ENCODE measurements at places on chromosomes 3 and 15.

- DNase-seq, result no peak
Measured at GRCh38 chr3:189909573-189909972, 211.1 kb downstream of the P3H2 start.

DNA sequence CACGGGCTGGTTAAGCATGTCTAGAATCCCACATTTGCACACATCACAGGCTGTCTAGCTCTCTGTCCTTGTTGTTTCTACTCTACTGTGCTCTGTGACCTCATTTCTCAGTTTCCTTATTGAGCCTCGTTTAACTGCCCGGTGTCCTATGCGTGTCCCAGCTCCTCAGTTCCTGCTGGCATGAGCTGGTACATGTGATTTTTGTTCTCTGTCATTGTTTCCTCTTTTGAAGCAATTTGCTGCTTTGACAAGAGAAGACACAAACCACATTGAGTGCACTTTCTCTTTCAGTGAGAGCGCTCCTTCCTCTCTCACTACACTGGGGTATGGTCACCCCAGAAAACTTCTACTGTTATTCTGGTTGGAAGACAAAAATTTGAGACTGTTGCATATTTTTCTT, 563.5 kb downstream of the PDCD6IP start:
- peak; percentile 81 for DNase-seq

- no peak for DNase-seq
Measured at GRCh38 chr3:56144805-56145204, 323.5 kb downstream of the ERC2 start.

DNA sequence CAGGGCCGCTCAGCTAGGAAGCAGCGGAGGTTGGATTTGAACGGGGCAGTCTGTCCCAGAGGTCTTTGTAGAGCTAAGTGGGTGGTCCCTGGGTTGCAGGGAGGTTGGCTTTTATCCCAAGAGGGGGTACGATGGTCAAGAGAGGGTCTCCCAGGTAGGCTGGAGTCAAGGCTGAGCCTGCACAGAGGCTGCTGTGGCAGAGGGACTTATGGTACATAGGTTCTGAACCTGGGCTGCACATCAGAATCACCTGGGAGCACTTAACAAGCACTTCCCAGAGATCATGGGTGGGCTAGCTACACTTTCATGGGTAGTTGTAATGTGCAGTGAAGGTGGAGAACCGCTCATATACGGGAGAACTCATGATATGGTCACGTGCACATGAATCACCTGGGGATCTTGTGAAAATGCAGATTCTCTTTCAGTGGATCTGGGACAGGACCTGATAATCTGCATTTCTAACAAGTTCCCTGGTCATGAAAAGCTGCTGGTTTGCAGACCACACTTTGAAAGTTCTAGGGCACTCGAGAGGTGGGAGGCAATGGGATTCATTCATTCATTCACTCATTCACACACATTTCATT, 2.9 kb upstream of the RASGRF1 start:
- no peak for DNase-seq

DNA sequence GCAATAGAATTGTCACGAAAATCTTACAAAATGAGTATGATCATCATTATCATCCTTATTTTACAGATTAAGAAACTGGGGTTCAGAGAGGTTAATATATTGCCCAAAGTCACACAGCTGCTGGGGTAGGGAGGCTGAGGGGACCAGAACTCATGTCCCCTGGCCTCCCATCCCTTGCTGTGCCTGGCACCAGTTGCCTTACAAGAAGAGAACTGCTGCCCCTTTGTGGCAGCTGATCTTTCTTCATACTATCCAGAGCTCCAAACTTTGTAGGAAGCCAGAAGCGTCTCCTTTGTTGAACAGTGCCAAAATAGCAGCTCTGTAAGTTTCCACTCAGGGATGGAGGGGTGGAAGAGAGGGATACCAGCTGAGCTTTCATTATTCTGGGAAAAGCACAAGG, 236.8 kb upstream of the TBC1D5 start:
- DNase-seq, result no peak

DNA sequence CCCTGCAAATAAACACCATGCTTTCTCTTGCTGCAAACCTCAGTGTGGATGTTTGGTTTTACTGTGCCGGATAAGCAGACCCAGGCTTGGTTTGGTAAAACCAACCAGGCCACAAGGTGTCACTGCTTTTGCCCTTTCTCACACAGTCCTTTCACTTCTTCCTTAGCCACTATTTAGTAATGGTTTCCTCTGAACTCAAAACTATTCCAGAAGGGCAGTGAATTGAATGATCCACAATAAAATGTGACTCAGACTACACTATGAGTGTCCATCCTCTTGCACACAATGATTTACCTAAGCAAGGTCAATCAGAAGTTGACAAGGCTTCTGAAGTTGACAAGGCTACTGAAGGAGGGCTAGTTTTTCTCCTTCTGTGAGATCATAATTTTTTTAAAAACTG, 552.4 kb upstream of the CCDC54 start:
- peak; percentile 52 for DNase-seq

DNA sequence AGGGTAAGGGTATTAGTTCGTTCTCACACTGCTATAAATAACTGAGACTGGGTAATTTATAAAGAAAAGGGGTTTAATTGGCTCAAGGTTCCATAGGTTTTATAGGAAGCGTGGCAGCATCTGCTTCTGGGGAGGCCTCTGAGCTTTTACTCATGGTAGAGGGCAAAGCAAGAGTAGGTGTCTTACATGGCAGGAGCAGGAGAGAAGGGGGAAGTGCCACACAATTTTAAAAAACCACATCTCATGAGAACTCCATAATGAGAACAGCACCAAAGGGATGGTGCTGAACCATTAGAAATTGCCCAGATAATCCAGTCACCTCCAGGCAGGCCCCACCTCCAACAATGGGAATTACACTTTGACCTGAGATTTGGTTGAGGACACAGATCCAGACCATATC, 12.2 kb downstream of the RNF111 start:
- DNase-seq, result no peak

DNA sequence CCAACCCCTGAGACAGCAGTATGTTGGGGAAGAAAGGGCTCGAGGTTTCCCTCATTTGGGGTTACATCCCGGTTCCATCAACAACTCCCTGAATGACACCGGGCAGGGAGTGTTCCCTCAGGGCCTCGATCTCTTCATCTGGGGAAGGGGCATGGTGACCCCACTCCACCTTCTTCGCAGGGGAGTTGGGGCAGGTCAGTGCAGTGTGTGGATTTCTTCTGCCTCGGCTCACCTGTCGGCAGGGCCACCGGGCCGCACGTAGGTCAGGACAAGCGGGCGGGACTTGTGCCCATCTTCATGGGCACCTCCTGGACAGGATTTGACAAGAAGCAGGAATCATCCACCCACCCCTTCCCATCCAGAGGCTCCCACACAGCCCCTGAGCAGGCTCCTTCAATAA, 17.4 kb downstream of the GRIP2 start:
- DNase-seq, result no peak

DNA sequence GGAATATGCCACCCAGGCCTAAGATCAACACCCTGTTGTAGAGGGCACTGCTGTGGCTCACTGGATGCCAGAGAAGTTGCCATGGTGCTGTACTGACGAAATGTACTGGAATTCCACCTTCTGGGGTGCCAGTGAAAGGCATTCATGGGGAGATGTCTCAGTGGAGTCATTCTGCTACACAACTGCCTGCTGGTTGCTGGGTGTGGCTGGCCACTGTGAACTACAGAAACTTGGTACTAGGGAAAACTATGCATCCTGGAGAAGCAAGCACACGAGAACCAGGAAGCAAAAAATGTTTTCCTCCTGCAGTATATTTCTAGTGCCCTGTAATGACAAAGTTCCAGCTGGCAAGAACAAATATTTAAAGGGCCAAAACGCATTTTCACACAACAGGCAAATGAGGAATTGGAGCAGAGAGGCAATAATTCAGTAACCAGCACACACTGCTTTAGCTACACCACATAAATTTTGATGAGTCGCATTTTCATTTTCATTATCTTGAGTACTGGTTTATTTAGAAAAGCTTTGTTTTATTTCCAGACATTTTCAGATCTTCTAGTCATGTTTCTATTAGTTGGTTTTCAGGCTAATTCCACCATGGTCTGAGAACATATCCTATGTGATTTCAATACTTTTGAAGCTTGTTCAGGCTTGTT, 18.3 kb upstream of the RFX7 start:
- DNase-seq, result no peak

DNA sequence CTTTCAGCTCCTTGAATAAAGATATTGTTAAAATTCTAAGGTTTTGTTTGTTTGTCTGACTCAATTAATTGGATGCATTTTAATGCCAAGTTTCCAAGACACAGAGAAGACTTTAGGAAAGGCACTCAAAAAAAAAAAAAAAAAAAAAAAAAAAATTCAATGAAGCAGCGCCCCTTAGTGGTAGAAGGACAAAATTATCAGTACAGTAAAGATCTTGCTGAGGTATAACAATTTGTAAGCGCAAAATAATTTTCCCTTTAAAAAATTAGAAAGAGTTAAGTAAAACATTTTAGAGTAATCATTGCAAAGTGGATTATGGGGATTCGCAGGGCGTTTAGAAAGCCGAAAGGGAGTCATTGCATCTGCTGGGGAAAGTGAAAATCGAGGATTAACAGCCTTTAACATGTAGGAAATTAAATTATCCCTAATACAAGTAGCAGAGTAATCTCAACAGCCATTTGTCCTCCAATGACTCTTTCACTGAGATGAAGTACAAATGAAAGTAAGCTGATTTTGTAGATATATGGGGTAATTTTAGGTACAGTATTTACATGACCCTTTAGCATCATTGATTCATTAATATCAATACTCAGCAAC, 5.8 kb upstream of the DIS3L start:
- peak; percentile 31 for DNase-seq

GRCh38 chr3:63278171-63279004, at the start of gene SYNPR:
Gene SYNPR (plus strand): TSS chr3:63278308.
- no peak for DNase-seq

GRCh38 chr15:39578851-39579486, 1.9 kb upstream of the THBS1 start:
- no peak for DNase-seq

DNA sequence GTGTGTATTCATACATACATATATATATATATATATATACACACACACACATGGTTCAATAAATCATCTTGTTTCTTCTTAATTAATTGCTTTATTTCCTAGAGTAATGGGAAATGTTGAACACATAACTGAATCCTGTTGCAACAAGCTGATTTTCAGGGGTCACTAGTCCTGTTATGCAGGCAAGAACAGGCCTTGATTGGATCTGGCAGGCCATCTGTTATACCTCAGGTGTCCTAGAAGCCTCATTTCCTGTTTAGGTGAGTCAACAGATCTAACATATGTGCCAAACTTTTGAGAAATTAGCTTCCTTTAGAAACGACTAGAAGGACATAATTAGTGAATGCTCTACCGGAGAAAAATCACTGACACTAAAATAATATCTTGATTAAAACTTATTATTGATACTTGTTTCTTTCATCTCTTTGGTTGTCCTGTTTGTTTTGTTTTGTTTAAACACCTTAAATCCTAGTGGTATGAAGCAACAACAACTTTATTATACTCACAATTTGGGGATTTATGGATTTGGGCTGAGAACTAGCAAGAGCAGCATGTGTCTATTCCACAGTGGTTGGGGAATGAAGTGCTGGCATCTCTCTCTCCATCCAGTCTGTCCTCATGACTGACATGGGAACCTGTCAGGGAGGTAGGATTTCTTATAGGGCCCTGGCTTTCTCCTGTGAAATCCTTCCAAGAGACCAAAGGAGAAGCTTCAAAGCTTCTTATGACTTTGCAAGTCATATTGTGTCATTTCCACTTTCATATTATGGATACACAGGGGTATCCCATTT, 552.6 kb downstream of the NSUN3 start:
- no peak for DNase-seq

DNA sequence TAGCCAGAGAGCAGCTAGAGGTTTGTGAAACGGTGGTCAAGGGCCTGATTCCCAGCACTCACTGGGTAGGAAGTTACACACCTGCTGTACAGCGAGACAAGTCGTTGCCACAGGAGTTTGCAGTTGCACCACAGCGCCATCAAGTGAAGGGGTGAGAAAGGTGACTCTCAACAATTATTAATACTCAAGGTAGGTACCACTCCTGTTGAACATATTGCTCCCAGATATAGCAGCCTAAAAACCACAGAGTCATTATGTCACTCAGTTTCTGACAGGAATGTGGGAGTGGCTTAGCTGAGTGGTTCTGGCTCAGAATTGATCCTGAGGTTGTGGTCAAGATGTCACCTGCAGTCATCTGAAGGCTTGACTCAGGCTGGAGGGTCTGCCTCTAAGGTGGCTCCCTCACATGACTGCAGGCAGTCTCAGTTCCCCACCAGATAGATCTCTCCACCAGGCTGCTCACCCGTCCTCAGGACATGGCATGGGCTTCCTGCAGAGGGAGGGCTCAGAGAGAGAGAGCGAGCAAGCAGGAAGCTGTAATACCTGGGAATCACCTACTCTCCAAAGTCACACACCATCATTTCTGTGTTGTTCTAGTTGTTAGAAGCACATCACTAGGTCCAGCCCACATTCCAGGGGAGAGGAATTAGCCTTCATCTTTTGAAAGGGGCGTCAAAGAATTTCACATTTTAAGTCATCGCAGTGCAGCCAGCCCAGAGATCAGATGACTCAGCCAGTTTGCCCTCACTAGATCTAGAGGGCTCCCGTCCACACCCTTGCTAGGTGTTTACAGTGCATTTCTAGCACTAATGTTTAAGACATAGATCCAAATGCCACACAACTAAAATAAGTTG, 17.0 kb upstream of the ANO10 start:
- DNase-seq, result peak; percentile 45

DNA sequence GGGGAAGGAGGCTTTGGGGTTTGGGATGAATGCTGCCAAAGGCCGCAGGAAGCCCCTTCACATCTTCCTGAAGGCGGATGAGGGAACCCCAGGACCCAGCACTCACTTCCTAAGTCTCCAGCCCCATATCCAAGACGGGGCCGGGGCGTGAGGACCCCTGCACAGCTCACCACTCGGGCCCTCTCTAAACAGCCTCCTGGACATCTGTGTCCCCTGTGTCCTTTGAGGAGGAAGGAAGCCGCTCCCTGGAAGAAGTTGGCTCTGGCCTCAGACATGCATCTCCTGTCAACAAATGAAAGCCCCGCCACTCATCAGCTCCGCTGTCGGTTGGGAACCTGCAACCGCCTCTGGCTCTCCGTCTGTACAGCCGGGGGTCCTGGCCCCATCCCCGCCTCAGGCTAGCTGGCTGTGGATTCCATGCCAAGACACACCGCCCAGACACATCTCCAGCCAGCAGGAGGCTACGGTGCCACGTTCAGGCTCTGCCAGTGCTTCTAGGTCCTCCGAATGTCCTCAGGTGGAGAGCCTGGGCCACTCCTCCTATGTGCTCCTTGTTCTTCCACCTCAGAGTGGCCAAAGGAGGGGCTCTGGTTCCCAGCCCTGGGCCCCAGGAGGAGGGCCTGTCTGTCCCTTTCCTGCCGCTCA, 140.0 kb upstream of the MEF2A start:
- DNase-seq, result no peak

DNA sequence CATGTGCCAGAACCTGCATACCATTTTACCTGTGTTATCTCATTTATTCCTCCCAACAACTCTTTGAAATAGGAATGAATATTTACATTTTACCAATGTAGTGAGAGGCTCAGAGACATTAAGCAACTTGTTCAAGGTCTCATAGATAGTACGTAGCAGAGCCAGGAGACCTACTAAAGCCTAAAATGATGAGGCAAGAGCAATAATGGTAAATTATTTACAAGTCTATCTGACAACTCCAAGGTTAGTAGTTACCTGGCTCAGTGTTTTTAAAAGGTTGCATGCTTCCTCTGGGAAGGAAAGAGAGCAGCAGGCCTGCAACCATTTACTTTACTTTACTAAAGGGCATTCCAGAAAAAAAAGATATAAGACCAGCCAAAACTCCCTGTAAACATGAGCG, 103.0 kb downstream of the CFAP20DC start:
- no peak for DNase-seq
